ENCODE measurements at places on chromosomes 16 and 17.

DNA sequence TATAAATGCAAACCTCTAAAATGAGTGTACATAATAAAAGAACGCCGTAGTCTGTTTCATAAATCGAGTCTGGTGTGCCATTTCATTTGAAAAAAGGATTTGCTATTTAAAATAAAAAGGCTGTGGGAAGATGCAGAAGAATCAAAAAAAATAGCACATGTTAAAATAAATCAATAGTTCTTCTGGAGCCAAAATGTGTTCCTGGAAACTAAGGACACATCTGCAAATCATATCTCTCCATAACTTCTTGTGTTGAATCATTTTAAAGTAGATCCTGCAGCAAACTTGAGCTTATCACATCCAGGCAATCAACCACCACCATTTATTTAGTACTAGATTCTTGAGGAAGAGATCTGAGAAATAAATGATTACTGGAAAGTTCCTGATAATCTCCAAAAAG, 29.0 kb downstream of the XPO6 start:
- DNase-seq = no peak

DNA sequence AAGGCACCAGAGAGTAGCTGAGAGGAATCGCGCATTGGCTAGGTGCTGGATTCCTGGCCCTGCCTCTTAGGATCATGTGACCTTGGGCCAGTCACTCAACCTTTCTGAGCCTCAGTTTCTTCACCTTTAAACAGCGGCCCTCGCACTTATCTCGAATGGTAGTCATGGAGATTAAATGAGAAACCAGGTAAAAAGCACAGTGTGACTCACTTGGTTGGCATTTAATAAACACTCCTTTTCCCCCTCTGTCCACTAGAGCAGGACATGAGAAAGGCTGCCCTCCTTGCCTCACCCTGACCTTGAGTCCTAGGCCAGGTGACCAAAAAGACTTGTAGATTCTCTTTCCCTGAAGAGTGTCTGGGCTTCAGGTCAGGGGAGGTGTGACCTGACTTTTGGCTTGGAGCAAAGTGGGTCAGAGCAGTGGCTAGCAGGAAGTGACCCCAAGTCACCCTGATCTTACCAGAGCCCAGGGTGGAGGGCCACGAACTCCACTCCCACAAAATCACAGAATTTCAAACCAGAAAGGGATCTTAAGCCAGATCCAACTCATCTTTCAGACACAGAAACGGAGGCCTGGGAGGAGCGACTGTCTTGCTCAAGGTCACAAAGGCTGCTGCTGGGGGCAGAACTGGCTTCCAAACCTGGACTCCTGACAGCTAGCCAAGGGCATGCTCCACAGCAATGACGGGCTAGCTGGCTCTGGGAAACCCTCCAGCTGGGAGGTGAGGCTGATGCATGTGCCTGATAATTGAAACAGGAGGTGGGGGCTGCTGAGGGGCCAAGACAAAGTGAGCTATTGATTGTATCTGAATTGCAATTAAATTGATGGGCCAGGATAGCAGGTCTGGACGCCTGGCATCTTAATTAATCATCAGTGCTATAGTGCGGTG, 65.2 kb downstream of the PIPOX start:
- DNase-seq = no peak

DNA sequence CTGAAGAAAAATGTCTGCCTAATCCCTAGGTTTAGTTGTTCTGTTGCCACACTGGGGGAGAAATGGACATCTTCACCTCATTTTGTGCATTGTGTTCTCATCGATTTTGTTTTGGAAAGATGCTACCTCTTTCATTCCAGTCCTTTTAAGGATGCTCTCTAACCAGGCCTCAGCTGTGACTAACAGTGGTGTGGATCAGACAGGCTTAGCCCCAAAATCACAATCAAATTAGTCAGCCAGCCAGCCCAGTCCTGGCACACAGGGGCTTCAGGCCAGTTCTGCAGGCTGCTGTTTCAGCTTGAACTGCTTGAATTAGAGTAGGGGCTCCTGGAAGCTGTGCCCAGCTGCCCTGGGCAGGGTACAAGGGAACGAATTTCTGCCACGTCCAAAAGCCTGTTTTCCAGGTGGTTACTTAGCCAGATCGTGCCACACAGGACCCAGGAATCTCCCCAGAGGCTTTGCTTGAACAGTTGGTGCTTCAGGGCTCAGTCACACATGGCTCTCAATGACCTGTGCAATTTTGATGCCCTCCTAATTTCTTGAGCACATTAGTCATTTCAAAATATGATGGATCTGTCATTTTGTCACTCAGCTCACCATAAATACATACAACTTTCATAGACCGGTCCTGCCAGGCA, 60.7 kb downstream of the CLEC16A start:
- DNase-seq = no peak

GRCh38 chr17:45740553-45741330, 43.4 kb upstream of the CRHR1 start:
- DNase-seq = no peak

DNA sequence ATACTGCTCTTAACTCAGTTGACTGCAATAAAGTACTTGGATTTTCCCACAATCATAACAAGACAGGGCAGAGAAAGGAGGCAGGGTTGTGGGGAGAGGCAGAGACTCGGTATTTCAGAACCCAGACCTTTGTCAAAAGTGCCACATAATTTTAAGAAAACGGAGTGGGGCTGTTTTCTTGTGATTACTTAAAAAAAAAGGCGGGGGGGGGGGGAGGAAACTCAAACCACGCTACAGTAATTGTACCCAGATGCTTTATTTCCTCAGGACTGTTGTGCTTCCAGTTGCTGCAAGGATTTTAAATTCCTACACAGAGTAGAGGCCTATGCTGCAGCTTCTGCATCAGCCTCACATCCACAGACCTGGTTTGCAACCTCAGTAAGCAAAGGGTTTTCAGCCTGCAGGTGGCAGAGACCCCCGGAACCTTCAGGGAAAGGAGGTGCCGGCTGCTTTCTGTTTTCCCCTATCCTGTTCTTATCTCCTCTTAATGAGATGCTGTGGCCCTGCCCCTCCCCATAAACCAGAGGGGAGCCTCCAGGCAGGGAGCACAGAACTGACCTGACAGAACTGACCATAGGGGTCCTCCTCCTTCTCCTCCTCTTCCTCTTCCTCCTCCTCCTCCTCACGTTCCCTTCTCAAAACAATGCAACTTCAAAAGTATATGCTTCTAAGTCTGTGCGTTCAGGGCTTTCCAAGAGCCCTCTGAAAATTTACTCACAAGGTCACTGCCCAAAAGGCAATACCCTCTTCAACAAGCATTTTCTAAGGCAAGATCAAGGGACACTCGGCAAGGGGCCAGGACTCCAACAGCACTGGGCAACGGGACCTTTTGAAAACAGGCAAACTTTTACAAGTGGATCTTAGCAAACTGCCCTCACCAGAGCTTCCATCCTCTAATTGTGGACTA, 7.5 kb downstream of the AXIN2 start:
- DNase-seq = no peak

DNA sequence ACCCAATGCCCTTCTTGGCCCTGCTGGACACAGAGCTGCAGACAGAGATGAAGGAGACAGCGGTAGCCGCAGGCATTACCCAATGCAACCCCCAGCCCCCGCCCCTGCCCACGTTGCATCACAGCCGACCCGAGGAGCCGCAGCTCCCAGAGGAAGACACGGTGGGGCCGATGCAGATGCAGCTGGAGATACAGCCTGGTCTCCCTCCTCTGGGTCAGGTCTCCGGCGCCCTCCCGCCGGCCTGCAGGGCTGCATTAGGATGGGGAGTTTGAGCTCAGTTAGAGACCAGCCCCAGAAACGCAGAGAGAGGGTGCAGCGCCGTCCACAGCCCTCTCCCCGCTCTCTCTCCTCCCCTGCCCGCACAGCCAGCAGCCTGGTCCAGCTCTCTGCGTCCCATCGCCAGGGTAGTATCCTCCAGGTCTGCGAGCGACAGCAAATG, 19.4 kb upstream of the UBE2I start:
- DNase-seq = no peak

GRCh38 chr17:83083368-83084201, 4.2 kb downstream of the METRNL start:
- DNase-seq = no peak

- DNase-seq = no peak
These were observed 216.7 kb downstream of the PMP22 start for GRCh38 chr17:15048381-15048780.

DNA sequence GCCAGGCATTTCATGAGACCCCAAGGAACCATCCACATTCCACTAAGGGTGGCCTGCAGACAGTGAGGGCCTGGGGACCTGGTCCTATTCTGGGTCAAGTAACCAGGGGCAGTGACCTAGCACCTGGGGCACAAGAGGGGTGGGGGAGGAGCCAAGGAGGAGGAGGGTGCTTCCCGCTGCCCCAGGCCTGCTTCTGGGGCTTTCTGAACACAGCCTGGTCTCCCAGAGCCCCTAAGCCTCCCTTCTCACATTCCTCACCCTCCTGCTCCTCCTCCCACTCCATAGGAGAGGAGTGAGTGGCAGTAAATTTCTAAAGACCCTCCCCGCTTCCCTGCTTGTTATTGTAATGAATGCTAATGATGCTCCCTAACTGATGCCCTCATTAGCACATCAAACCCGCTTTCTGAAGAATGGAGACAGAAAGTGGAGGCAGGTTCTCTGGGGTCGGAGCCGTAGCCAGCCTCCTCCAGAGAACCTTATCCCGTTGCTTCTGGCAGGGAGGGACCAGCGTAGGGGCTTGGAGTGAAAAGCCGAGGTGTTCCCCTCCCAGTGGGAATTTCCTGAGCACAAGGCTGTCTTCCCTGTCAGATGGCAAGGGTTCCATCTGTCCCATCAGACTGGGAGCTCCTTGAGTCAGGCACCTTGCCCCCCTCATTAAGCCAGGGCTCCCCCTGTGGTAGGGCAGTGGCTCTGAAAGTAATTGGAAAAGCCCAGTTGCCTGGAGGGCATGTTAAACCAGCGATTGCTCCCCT, 3.7 kb upstream of the SRCIN1 start:
- DNase-seq = no peak

DNA sequence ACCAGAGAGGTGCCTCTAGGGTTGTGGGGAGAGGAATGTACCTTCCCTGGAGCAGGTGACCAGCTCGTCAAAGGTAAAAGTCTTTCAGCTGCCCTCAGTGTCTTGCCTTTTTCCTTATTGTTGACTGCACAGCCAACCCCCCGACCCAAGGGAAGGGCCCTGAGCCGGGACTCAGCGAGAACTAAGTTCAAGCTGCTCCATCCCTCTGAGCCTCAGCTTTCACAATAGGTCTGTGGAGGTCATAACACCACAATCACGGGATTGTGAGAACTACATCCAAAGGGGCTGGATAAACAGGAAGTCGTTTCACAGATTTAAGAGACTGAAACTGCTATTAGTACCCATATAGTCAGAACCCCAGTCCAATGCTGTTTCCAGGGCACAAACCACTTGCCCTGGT, 2.6 kb upstream of the KRT36 start:
- DNase-seq = no peak

GRCh38 chr17:74528491-74529199, 2.6 kb downstream of the CD300LB start:
- DNase-seq = no peak

Data from cortex of kidney (tissue), 1 donor.